ENCODE measurements at places on chromosomes 2 and 18.

- no peak for DNase-seq
Measured at GRCh38 chr2:42928692-42929545, 136.5 kb upstream of the HAAO start.

GRCh38 chr2:3986530-3987258 is 283.3 kb downstream of the DCDC2C start:
- no peak for DNase-seq

GRCh38 chr2:195363496-195363895 is 293.5 kb upstream of the SLC39A10 start:
- DNase-seq: no peak

DNA sequence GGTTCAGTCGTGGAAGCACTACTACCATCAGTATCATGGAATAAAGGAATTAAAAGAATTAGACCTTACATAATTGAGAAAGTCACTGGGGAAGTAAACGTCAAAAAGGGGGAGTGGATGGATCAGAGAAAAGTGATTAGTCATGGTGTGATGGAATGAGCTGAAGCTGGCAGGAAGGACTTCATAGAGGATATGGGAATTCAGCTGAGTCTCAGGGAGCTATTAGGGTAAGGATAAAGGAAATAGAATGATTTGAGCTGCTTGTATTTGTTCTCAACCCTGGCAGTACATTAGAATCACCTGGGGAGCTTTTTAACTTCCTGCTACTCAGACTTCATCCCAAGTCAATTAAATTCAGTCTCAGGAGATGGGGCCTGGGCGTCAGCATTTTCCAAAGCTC is 53.4 kb upstream of the SETBP1 start:
- no peak for DNase-seq

DNA sequence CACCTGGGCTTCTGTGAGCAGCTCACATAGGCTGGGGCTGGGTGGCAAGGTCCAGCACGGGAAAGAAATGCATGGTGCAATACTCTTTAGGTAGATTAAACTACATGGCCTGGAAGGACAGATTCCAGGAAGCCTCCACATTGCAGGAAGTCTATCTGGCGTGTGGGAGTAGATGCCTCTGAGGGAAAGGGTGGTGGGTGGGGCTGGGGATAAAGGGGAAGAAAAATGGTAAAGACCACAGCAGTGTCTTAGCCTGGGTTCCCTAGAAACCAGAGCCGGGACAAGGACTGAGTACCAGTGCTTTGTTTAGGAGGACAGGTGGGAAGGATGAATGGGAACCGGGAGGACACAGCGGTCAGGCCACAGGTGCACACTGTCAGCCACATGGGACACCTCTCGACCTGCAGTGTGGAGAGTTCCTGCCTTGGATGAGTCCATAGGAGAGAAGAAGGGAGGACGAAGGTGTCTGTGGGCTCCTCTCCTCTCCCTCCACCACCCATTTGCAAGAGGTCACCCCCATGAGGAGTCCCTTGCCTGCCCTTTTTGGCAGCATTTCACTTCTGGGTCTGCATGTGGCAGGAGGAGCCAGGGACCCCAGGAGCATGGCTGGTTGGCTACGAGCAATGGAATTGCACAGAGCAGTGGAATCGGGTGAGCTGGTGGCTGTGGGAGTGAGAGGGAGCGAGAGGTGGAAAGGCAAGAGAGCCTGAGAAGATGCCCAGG is 91.5 kb upstream of the HS6ST1 start:
- DNase-seq: no peak

DNA sequence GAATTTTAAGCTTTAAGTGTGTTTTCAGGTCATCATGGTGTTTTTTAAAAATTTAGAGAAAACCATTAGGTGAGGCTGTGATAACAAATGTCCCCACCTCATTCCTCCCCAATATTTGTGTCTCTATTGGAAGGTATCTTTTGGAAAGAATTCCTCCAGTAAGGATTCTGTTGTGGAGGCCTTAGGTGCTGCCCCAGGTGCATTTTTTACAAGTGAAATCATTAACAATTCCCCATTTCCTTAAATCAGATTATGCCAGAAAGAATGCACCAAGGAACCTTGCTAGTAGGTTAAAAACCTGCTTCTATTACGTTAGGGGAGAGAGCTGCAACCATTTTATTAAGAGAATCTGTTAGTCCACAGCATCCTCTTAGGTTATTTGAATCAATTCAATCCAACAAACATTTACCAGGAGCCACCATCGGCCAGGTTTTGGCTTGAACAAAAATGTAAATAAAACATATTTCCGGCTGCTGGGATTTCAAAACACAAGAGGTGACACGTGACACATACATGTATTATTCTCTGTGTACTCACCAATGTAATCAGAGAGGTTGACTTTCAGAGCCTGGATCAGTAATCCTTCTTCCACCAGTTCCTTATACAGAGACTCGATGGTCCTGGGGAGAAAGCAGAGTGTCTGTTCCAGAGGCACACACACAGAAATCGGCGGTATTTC is 112.5 kb upstream of the ASB18 start:
- DNase-seq: peak; percentile 28

DNA sequence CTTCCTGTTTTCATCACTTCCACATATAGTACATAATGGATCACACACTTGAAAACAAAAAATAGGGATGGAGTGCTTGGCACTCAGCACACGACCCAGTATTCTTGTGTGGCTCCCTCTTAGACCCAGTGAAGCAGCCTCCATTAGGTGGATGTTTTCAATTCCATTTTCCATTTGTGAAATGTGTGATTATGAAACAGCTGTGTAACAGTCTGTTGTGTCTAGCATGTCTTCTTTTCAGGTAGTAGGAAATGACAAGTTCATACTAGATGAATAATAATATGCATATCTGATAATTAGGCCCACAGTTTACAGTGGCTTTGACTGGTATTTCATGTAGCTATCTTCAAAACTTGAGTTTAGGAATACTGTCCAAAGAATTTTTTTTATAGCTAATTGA is 35.5 kb downstream of the EML6 start:
- no peak for DNase-seq

DNA sequence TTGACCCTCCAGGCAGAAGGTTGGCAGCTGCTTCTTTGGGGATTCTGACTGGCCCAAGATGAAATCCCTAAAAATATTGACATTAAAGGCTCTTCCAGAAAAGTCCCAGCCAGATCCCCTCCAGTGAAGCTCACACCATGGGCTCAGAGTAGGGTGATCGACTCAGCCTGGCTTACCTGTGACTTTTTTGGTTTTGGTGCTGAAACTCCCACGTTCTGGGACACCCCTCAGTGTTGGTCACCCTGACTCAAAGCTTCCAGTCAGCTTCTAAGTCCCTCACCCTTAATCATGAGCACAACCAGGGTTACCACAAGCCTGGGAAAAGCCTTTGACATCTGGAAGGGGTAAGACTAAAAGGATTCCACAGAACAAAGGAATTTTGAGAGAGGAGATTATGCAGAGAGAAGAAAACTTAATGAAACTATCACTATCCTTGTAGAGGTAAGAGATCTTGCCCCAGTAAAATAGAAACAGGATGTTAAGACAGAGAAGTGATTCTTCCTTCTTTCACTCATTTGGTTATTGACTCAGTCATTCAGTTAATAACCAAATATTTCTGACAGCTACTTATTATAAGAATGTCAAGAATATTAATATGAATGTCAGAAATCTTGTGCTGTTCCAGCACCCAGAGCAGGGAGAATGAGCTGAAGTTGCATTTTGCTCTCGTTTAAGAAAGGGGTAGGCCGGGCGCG is 66.8 kb upstream of the SEC11C start:
- no peak for DNase-seq

Data from NCI-H774 (cell line).